ENCODE measurements at places on chromosomes 12 and 14.

GRCh38 chr12:124564971-124565491 is 2.4 kb downstream of the NCOR2 start:
- no peak for DNase-seq

DNA sequence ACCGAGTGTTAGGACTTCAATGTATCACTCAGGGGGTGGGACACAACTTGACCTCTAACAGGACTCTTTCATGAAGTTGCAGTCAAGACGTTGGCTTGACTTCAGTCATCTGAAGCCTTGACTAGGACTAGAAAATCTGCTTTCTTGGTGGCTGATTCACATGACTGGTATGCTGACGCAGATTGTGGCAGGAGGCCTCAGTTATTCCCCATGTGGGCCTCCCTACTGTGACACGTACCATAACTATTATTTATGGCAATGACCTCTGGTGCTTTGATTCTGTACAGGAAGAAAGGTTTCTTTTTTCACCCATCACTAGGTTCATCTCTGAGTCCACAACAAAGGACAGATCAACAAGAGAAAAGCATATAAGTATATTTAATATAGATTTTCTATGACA is 270.4 kb downstream of the NEDD1 start:
- DNase-seq: no peak

- peak; percentile 31 for DNase-seq
Measured at GRCh38 chr14:51609251-51609954, 42.3 kb upstream of the FRMD6 start.

DNA sequence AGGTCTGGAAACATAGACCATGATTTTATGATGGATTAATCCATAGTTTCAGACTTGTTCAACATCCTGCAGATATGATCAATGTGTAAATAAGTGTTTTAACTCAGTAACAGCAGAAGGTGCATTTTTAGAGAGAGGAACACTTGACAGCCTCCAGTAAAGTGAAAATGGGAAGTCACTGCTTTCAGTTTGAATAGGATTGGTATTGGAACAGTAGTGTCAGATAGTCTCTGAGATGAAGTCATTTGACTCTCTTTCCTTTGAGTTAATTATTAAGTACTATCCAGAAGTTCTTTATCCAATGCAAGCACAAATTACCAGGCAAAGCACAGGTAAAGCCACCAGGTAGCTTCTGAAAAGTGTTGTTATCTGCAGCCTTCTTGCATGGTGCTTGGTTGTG is 14.5 kb upstream of the NAV3 start:
- DNase-seq: no peak

- no peak for DNase-seq
Measured at GRCh38 chr12:108547686-108548085, 13.3 kb downstream of the SART3 start.

DNA sequence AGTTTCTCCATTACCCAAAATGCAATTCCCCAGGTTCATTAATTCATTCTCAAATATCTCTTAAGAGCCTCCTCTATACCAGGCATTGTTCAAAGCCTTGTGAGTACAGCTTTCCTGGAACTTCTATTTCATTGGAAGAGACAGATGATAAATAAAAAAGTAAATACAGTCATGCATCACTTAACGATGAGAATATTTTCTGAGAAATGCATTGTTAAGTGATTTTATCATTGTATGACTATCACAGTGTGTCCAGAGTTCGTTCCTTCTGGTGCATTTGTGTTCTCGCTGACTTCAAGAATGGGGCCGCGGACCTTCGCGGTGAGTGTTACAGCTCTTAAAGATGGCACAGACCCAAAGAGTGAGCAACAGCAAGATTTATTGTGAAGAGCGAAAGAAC is 66.0 kb downstream of the ANO4 start:
- no peak for DNase-seq

DNA sequence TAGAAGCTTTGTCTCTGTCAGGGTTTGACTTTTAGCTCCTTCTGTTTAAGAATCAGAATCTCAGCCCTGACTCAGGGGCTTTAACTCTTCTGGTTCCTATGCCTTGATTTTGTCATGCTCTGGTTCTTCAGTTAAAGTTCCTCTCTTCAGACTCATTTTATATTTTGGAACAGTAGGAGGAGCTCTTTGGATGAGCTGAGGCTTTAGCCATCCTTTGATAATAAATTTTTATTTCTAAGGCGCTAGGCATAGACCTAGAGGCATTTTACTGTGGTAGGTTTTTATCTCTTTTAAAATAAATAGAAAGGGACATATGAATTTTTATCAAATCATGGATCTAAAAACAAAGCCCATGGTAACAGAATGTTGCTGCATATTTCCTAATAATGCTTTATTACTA is 51.7 kb downstream of the ATP23 start:
- DNase-seq: no peak

- no peak for DNase-seq
Measured at GRCh38 chr12:52708010-52708409, 4.7 kb upstream of the KRT77 start.

GRCh38 chr14:37254411-37254947 is 56.7 kb downstream of the MIPOL1 start:
- no peak for DNase-seq

DNA sequence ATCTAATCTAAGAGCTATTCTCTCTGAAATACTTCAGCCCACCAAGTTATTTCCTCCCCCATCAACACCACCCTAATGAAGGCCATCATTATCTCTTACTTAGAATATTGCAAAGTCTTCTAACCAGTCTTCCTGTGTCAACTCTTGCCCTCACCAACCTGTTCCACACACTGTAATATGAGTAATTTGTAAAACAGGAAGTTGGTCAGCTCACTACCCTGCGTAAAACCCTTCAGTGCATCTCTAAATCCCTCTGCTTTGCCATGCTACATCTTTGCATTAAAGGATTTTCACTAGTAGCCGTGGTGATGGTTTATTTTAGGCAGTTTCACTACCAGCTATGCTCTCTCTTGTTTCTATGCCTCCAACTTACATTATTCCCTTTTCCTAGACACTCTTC is 70.0 kb downstream of the KIF21A start:
- peak; percentile 21 for DNase-seq

DNA sequence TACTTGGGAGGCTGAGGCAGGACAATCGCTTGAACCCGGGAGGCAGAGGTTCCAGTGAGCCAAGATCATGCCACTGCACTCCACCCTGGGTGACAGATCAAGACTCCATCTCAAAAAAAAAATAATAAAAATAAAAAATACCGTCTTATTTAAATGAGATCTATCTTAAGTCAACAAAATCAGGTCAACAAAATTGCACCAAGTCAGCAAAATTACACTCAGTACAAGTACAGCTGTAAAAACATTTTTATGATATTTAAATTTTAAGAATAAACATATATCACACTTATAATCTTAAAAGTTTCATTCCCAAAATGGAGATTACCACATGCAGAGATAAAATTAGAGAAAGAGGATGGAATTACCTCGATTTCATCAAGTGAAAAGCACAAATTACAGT is 33.2 kb downstream of the HECTD1 start:
- no peak for DNase-seq

DNA sequence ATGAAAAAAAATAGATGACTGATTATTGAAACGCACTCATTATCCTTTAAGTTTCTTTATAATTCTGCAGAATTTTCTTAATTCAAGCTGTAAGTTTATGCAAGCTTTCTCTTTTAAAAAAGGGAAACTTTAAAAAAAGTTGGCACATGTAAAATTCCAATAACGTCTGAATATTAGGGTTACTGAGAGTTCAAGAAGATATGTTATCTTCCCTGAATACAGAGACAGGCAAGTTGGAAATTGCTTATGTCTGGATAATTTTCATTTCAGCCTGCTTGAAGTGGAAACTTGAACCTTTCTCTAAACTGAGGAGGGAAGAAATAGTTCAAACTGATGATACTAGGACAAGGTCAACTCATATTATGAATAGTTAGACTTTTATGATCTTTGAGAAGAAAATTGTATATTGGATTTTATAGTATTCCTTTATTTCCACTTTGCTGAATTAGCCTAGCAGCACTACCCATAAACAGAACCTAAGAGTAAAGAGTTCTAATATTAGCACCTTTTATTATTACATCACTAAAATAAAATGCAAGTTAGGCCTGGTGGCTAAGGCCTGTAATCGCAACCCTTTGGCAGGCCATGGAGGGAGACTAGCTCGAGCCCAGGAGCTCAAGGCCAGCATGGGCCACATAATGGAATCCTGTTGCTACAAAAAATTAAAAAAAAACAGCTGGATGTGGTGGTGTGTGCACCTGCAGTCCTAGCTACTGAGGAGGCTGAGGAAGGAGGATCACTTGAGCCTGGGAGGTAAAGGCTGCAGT is 288.0 kb downstream of the TRHDE start:
- no peak for DNase-seq

Data from dermis microvascular lymphatic vessel endothelial cell (primary cell).